ENCODE measurements at places on chromosomes 2 and 18.

- no peak for DNase-seq
Measured at GRCh38 chr2:2653231-2653630, 322.2 kb upstream of the MYT1L start.

DNA sequence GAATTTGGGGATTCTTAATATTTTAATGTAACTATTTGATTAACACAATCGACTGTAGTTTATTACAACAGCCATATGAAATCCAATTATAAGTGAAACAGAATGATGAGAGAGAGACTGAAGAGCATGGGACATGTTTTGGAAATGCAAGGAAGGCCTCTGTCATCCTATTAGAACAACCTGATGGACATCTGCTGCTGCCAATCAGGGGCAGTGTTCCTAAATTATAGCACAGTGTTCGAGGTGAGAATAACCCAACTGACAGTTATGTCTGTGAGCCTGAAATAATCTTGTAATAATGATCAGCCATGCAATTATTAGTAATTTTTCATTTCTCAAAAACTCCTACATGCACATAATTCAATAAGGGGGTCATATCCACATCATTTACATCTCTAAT lies 73.6 kb downstream of the CCDC141 start:
- no peak for DNase-seq

DNA sequence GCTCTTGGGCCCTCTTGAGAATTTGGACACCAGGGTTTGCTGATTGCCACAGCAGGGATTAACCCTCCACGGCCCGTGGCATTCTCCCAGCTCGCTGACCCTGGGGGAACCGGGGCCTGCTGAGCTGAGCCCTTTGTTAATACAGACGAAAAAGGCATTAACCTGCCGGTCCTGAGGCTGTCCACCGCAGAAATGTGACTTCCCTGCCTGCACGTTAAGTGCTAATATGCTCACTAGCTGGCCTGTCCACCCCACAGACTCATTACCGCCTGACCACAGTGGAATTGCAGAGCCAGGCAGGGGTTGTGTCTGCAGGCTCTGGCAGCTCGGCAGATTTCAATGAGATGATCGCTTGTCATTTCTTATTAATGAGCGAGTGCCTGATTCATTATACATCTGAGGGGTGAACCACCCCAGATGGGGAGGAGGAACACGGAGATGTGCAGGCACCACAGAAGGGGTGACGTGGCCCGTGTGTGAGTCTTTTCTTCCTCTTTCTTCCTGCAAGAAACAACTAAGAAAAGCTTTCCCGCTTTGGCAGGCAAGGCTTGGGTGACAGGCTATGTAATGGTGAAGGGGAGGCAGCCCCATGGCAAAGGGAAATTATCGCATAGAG lies 126.0 kb downstream of the GLI2 start:
- peak; percentile 82 for DNase-seq

- DNase-seq: no peak
Measured at GRCh38 chr2:176467595-176467994, 198.4 kb downstream of the MTX2 start.

- no peak for DNase-seq
Measured at GRCh38 chr2:74843433-74843832, 9.5 kb downstream of the HK2 start.

DNA sequence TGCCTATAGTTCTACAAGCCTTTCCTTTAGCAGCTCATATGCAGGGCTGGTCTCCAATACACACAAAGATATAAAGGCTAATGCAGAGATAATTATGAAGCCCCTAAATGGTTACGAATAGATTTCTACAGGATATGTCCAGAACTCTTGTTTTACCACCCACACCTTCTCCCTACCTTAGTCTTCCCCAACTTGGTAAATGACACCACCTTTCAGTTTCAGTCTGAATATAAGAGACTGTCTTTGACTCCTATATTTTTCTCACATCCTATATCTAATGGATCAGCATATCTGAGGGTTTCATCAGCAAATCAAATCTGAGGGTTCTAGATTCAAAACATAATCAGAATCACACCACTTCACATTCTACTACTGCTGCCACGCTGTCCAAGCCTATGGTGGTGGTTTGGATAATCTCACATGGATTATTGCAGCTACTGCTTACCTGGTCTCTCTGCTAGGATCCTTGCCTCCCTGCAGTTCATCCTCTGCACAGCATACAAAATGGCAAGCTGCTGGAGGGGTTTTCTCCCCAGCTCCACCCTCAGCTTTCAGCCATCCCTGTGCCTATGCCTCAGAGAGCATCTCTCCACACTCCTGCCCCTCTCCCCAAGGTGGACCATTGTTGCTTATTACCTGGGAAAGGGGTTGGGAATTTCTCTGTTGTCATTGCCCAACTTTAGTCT lies 178.0 kb upstream of the SPOPL start:
- no peak for DNase-seq

DNA sequence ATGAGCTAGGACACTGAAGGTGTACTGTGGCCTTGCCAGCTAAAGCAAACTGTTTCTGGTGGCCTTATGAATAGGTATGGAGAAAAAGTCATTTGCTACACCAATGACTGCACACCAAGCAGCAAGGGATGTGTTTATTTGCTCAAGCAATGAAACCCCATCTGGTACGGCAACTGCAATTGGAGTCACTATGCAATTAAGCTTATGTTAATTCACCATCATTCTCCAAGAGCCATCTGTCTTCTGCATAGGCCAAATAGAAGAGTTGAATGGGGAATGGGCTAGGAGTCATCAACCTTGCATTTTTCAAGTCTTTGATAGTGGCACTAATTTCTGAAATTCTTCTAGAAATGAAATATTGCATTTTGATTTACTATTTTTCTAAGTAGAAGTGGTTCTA lies 372.0 kb downstream of the KCNJ3 start:
- no peak for DNase-seq

GRCh38 chr18:7415081-7415894 lies 151.8 kb upstream of the PTPRM start:
- DNase-seq: no peak

- DNase-seq: no peak
Measured at GRCh38 chr2:109168086-109168485, 39.1 kb downstream of the SH3RF3 start.

GRCh38 chr18:55018602-55019001 lies 59.3 kb upstream of the CCDC68 start:
- DNase-seq: no peak

- no peak for DNase-seq
Measured at GRCh38 chr2:171319164-171319810, 114.5 kb downstream of the METTL8 start.

- no peak for DNase-seq
Measured at GRCh38 chr2:3427272-3427671, 47.8 kb downstream of the TRAPPC12 start.

DNA sequence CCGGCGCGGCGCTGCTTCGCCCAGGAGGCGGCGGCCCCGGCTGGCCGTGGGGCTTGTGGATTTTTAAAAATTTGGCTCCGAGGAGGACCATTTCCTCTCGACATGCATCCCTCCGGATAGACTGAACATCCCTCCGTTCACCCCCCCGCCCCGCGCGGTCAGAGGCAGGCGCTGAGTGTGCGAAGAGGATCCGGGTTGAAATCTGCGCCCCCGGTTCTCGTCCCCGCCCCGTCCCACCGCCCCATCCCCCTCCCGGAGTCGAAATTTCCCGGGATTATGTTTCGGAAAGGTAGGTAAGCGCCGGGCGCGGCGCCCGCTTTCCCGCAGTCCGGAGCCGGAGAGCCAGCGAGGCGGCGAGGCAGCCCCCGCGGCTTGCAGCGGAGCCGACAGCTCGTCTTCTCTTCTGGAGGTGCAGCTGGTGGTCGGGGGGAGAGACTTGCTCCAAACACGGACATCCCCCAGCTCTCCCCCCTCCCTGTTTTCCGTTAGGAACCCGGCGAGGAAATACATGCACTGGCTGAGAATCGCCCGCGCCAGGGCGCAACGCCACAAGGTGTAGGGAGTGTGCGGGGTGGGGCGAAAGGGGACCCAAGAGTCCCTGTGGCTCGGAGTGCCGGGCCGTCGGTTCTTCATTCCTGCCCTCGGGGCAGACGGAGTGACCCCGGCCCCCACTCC lies at the start of gene PRKCE:
PRKCE (plus strand) TSS at position 261 of the 675 bp plus-strand sequence.
- DNase-seq: peak; percentile 91

GRCh38 chr2:195364015-195364965 lies 292.7 kb upstream of the SLC39A10 start:
- no peak for DNase-seq

DNA sequence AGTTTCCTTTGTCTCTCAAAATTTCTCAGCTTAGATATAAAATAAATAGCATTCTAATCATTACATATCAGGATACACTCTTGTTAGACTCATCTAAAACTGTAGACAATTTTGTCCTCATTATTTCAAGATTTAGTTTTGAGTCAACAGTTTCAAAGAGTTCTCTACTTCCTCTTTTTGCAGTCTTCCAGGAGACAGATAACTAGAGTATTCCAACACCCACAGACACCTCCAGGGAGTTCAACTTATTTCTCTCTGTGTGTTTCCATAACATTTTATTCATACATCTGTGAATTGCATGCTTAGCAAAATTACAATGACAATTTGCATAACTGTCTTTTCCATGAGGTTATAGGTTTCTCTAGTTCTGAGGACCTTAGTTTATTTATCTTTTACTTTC lies 166.6 kb upstream of the HNMT start:
- no peak for DNase-seq

- DNase-seq: no peak
Measured at GRCh38 chr18:12786669-12787068, 83.8 kb downstream of the PSMG2 start.

- no peak for DNase-seq
Measured at GRCh38 chr2:187424146-187424545, 23.9 kb downstream of the CALCRL start.

DNA sequence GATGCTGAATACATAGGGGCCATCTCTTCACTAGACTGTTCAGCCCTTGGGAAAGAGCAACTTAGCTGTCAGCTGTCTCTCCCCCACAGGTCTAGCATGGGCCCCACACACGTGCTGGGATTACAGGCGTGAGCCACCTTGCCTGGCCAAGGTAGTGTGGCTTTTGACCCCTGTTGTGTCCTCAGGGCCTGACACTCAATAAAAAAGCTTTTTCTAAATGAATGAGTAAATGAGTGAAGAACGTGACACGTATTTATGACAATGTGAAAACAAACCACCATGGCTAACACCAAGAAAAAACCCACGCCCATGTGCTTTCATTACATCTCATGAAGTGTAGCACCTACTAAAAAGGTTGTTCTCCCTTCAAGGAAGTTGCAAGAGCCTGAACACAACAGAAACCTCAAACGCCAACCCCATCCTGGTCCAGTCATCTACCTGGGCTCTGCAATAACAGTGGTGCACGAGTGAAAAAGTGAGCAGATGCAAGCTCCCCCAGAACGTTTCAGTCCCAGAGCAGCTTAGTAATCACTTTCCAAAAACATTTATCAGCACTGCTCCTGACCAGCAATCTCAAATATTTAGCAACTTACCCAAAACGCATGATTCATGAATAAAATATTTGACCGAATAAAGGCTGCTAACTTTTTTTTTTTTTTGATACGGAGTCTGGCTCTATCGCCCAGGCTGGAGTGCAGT lies 3.4 kb downstream of the WDFY1 start:
- no peak for DNase-seq

GRCh38 chr2:200319548-200320337 lies 13.2 kb downstream of the SPATS2L start:
- no peak for DNase-seq

GRCh38 chr18:36947820-36948348 lies 119.0 kb downstream of the KIAA1328 start:
- no peak for DNase-seq

DNA sequence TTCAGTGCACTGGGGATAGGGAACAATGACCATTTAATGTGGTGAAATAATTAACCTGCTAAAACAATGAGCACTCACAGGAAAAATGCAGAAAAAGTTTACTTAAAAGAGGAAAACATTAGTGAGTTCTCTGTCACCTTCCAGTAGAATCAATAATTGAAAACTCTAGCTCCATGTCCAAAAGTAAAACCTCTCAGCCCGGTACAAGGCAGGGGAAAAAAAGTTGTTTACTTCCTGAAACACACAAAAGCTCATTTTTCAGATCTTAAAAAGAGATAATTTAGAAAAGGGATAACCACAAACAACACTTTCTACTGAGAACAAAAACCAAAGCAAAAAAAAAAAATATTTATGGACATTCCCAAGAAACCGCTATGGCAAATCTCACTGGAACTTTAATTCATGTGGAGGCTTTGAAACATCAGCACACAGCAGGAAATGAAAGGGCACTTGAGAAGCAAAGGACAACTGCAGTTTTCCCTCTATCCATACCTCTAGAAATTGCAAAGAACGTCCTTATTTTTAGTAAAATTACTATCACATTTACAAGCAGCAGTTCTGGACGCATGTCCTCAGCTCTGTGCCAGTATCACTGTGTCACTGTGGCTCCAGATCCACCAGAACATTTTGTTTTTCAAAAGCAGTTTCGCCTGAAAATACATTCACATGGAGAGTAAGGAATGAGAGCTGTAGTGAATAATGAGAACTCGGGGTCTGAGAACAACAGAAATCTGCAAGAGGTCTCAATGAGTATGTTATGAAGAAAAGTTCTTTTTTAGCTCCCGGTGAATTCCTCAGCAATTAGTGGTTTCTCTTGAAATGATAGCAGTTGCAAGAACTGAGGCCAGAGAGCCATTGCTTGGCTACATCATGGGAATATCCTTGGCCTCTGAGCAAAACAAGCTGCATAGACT lies 44.7 kb upstream of the DNAH7 start:
- no peak for DNase-seq

DNA sequence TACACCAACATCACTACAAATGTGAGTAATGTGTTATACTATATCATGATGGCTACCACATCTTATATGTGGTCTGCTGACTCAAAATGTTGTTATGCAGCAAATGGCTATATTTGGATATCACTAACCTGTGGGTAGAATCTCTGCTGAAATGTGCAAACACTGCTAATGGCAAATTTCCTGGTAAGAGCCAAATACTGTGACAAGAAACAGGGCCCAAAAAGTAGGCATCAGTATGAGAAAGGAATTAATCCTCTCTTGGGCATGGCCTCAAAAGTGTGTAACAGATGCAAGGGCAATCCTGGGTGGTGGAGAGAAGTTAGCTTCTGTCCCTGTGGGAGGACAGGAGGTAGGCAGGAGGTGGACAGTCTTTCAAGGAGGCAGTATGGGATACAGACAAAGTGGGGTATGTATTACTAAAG lies 13.3 kb downstream of the ATF2 start:
- DNase-seq: no peak

- DNase-seq: no peak
Measured at GRCh38 chr2:150911766-150912280, 349.8 kb downstream of the RBM43 start.

DNA sequence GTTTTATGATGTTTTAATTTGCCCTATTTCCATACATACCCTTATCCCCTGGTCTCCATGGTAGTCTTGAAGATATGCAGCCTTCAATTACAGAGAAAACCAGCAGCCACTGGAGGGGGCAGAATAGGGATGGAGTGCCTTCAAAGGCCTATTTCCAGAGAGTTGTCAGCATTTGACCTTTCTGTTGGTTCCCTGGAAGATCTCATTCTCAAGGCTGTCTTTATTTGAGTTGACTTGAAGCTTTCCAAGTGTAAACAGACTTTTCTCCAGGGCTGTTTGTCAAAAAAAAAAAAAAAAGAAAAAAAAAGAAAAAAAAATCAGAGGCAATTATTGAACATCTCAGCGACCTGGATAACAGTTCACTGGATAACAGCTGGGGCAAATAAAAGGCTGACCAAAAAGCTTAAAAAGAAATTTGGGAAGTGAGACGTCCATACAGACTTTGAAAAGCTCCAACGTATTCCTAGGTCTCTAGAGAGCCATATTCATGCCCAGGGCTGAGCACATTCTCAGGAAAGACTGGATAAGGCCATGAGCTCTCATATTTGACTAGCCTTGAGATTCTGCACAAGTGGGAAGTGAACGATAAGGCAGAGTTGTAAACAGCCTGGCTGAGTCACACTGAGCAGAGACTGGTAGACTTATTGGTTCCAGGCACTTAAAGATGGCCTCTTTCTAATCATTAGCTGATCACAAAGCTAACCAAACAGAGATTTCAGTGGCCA lies 126.6 kb downstream of the VAPA start:
- DNase-seq: no peak

Measured in mesenteric fat pad (tissue), 1 donor.